ENCODE measurements at places on chromosomes 5 and 9.

DNA sequence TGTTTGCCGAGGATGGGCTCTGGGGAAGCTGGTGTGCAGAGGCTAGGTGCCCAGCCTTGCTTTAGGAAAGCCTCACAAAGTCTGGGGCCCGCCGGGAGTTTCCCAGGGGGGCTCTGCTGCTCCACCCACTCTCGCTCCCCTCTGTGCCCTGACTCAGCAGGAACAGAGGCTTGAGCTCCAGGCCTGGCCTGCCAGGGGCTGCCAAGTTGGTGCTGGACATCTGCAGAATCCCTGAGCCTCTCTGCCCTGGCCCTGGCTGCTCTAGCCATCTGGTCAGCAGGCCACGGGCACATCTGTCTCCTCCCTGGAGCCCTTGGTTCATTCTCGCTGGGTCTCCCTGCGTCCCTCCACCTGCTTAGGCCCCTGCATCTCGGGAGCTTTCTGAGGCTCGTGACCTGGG lies 647 bp upstream of the ADAMTSL2 start:
- no peak for DNase-seq

DNA sequence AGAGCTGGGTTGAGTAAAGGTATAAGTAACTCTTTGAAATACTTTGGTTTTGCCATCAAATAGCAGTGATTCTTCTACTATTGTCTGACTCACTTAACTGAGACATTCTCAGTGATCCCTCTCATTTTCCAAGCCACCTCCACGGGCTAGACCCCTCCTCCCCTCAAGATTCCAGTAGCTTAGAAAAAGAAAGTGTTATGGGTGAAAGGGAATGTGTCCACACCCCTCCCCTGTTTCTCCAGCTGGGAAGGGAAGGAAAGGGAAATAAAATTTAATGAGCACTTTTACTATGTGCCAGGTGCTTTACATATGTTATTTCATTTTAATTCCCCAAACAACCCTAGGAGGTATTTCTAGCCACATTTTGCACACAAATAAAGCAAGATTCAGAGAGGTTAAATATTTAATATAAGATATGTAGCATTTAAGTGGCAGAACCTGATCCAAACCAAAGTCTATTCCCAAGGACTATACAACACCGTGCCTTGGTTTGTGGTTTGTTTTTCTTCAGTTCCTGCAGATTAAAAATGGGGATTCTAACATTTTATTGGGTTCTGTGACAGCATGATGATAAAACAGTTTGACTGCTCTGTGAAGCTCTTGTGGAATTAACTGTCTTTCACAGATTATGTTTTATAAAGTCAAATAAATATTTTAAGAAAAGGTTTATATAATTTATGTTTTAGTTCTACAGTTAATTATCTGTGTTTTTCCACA lies 135.9 kb downstream of the ZSWIM6 start:
- DNase-seq: peak; percentile 19

GRCh38 chr9:15824310-15824709 lies 271.5 kb downstream of the CCDC171 start:
- no peak for DNase-seq

DNA sequence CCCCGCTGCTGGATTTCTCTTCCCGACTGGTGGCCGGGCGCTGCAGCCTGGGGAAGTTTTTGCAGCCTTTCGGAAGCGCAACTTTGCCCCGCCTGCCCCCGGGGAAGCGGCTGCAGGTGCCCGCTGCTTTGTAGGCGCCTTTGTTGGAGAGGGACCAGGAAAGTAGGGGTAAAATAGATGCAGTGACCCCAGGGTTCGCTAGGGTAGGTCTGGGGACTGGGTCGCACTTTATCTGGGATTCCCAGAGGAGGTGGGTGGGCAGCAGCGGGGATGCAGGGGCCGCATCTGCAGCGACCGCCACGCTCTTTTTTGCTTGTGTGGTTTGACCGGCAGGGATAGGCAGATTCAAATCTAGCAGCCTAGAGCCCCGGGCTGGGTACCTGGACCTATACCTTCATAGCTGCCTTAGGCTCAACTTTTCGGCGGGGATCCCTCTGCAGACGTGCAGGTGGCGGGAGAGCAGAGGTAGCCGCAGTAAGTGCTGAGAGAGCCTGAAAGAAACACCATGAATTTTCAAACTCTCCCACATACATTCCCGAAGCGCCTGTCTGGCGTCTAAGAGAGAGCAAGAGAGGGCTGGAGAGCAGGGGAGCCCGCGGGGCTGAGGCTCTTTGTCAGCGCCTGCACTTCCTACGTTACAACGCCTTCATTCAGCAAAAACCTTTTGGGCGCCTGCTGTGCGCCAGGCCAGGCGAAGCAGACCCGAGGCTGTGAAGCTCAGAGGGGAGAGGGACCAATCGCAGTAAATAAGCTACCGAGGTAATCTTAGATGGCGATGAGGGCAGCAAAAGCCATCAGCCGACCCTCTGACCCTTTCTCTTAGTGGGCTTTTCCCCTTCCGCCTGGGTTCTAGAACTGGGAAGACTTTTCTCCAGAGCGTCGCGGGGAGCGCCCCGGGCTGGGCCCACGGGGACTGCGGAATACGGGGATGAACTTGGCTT lies 642 bp downstream of the SV2C start:
- DNase-seq: no peak

- peak; percentile 5 for DNase-seq
Measured at GRCh38 chr5:89313804-89314588, 431.0 kb upstream of the MEF2C start.

- no peak for DNase-seq
Measured at GRCh38 chr9:120909904-120910303, 16.7 kb downstream of the TRAF1 start.

DNA sequence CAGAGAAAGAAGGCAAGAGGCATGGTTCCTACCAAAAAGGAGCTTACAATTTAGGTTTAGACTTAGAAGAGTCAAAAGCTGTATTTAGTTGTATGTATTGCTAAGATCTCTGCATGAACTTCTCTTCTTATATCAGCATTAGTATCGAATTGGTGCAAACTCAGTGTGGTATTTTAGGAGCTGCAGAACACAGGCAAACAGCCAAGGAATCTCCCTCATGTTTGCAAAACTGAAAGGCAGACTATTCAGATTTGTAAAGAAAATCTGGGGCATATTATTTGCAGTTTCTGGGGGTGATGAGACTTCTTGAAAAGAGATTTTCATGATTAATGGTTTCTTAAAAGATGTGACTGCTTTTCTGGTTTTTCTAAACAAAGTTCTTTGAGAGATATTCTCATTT lies 252.7 kb downstream of the CEMIP2 start:
- no peak for DNase-seq

- DNase-seq: no peak
Measured at GRCh38 chr5:146894753-146895521, 16.4 kb upstream of the PPP2R2B start.

DNA sequence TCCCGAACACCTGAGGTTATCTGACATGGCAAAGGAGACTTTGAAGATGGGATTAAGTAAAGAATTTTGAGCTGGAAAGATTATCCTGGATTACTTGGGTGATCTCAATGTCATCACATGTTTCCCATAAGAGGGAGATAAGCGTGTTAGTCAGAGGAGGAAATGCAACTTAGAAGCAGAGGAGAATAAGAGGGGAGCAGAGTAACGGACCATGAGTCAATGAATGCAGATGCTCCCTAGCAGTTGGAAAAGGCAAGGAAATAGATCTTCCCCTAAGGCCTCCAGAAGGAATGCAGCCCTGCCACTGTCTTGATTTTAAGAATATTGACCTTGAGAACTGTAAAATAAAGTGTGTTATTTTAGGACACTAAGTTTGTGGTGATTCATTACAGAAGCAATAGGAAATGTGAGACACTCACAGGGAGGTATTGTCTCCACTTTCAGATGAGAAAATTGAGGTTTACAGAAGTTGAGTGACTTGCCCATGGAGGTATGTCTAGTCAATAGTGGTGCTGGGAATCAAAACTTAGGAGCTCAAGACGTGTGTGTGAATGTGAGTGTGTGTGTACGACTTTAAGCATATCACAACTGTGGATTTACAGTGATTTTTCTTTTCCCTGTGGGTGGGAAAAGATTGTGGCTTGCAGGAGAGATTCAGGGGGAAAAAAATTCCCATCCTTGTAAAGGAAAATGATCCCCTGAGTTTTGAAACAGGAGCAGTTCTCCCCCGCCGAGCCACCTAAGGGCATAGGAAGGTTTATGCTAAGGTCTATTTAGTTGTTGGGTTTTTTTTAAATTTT lies 125.3 kb downstream of the TRIM32 start:
- DNase-seq: no peak

DNA sequence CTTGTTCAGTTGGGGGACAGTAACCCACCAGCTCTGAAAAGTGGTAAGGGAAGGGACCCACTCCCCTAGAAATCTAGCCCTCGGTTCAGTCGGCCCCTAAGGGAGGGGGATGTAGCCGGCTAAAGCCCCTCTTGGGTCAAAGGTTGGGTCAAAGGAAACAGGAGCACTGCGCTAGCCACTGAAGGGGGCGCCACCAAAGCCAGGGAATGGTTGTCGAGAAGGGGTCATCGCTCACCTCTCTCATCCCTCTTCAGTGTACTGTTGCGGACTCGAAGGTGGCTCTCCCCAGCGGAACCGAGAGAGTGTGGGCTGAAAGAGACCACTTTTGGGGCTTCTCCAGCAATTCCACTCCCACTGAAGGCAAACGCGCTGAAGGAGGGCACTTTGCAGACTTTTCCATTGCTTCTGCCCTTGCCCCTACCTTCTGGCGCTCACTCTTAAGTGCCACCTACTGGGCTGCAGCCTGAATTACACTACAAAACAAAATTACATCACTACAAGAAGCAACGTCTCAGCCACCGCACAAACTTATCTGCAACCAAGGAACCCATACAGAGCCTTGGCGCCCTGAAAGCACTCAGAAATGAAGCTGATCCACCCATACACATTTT lies 396.9 kb downstream of the PDE4D start:
- DNase-seq: no peak

DNA sequence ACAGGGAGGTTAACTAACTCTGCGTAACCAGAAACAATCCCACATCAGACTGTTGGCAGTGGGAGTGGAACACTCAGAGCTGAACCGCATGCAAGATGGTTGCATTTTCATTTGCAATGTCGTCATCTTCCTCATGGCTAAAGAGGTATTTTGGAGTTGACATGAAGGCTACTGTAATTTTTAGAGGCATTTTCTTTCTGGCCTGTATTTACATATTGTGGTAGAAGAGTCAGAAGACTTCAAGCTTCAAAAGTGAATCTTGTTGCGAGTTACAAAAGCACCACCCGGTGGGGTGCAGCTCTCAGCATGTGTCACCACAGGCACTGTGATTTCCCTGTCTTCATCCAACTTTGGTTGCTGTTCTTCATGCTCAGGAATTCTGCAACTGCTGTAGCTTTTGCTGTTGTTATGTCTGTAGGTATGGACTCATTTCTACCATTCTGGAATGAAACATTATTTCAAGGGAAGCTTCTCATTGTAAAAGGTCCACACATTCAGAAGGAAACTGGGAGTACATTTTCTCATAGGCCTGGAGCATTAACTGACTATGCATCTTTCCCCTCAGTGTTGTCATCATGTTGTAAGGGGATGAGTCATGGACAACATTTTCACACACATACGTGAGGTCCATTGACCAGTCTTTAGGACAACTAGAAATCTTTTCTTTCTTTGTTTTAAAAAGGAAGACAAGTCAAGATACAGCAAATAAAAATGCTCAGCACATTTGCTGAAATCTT lies 35.4 kb upstream of the GDNF start:
- DNase-seq: no peak

- peak; percentile 68 for DNase-seq
Measured at GRCh38 chr9:20551835-20552234, 70.5 kb downstream of the MLLT3 start.

DNA sequence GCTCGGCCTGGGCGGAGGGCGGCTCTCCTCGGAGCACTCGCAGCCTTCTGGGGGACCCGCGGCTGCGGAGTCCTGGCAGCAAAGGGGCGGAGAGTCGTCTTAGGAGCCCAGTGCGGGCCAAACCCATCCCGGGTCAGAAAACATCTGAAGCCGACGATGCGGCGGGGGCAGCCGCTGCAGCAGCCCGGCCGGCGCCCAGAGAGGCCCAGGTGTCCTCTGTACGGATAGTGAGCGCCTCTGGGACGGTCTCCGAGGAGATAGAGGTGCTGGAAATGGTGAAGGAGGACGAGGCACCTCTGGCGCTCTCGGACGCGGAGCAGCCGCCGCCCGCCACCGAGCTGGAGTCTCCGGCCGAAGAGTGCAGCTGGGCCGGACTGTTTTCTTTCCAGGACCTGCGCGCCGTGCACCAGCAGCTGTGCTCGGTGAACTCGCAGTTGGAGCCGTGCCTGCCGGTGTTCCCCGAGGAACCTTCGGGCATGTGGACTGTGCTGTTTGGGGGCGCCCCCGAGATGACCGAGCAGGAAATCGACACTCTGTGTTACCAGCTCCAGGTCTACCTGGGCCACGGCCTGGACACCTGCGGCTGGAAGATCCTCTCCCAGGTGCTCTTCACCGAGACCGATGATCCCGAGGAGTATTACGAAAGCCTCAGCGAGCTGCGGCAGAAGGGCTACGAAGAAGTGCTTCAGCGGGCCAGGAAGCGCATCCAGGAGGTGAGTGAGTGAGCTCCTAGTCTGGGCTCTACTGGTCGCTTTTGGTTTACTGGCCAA lies 1.2 kb downstream of the JMY start:
- peak; percentile 30 for DNase-seq

DNA sequence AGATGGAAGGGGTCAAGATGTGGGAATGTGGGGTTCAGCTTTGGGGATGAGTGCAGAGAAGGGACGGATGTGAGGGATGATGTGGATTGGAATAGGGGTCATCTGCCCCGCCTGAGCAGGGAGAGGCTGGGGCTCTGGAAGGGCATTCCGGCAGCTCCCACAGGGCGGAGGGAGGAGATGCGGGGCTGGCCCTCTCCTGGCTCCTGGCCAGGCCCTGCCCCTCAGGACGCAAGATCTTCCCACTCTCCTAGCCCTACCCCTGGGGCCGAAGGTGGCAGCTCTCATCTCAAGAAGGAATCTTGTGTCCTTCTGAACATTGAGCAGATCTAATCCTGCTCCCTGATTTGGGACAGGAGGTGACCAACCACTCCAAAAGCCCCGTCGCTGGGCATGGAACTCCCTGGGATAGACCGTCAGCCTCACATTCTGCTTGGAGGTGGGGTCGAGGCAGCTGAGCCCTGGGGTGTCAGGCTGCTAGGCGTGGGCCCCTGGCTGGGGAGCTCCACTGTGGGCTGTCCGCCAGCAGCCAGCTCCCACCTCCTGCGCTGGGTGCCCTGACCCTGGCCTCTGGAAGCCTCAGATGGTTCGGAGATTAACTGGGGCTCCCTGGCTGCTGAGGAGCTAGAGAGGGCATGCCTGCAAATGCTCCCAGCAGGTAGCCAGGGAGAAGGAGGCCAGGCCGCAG lies 125.2 kb downstream of the ZNF354C start:
- DNase-seq: no peak

DNA sequence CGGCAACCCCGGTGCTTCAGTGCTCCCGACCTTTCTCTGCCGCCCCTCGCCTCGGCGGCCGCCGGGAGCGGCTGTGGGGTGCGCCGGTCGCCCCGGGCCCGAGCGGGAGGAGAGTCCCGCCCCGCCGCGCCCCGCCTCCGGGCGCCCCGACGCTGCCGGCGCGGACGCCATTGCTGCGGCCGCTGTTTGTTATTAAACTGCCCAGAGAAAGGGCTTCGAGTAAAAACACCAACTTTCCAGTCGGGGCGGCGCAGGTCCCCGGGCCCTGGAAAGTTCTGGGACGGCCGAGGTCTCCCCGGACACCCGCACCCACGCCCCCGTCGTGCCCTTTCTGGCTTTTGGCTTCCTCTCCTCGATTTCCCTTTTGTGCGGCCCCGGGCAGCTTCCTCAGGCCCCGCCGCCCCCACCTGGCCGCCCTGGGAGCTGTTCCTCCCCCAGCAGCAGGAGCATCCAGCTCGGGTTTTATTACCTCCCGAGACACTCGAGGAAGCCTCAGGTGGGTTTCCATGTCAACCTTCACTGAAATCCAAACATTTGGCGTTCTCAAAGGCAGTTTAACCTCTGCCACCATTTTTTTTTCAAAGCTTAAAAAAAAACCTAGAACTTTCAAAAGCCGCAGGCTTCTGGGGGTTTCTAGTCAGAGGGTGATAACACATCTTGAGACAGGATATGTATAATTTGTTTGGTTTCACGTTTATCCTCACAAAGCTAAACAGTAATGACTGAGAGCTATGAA lies 334.4 kb downstream of the CWC27 start:
- peak; percentile 59 for DNase-seq
